IPS-NIHi11 (cell line): ENCODE measurements at places on chromosomes 13 and 19.
A peak's percentile ranks its signal among the peaks of the same experiment; 100 is the strongest.

GRCh38 chr19:27966390-27966816 lies 1246.5 kb downstream of the UQCRFS1 start:
- DNase-seq, result peak; percentile 42

DNA sequence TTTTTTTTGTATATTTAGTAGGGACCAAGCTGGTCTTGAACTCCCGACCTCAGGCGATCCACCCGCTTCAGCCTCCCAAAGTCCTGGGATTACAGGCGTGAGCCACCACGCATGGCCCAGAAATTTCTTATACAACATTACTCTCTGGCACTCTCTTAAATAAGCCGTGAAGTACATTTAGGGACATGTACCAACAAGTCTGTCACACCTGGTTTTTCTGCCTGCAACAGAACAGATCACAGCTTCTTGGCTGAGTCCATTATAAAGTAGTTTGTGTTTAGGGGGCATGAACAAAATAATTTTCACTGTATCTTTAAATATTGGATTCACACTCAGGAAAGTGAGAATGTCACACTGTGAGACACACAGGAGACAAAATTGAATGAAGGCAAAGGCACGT lies 1567.3 kb downstream of the SLITRK5 start:
- DNase-seq, result no peak

- DNase-seq, result no peak
Measured at GRCh38 chr13:85853901-85854663, 54.9 kb upstream of the SLITRK6 start.

DNA sequence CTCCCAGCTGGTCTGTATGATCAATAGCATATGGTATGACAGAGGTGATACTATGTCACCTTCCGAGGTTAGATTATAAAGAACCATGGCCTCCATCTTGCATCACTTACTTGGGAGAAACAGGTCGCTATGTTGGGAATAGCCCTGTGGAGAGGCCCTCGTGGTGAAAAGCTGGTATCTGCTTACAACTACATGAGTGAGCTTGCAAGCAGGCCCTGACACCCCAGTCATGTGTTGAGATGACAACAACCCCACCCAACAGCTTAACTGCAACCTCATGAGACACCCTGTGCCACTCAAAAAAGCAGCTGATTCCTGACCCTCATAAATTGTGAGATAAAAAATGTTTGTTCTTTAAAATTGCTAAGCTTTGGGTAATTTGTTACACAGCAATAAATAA lies 18.8 kb downstream of the MTRF1 start:
- DNase-seq, result no peak

GRCh38 chr13:103218253-103218652 lies 152.0 kb upstream of the SLC10A2 start:
- no peak for DNase-seq

- DNase-seq, result no peak
Measured at GRCh38 chr13:111039735-111040134, 75.4 kb upstream of the ARHGEF7 start.

- DNase-seq, result no peak
Measured at GRCh38 chr13:59374691-59375090, 789.0 kb downstream of the DIAPH3 start.

DNA sequence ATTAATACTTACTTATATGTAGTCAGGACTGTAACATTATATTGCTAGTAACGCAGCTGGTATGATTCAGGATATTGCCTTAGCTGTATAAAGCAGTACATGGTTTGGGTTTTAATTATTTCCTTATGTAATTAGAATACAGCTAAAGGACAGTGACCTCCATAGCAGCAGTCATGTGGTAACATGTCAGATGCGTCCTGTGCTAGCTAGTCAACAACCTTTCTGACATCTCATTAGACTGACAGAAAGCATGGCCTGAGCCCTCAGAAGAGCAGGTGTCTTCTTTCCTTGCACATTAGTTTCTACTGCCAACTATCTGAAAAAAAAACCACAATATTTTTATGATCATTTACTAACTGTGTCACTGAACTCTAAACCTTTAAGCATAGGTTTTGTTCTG lies 122.2 kb downstream of the MAB21L1 start:
- no peak for DNase-seq

GRCh38 chr19:14138576-14139265 lies 2.3 kb upstream of the ASF1B start:
- no peak for DNase-seq

- DNase-seq, result no peak
Measured at GRCh38 chr19:30662211-30662861, 290.2 kb downstream of the ZNF536 start.

DNA sequence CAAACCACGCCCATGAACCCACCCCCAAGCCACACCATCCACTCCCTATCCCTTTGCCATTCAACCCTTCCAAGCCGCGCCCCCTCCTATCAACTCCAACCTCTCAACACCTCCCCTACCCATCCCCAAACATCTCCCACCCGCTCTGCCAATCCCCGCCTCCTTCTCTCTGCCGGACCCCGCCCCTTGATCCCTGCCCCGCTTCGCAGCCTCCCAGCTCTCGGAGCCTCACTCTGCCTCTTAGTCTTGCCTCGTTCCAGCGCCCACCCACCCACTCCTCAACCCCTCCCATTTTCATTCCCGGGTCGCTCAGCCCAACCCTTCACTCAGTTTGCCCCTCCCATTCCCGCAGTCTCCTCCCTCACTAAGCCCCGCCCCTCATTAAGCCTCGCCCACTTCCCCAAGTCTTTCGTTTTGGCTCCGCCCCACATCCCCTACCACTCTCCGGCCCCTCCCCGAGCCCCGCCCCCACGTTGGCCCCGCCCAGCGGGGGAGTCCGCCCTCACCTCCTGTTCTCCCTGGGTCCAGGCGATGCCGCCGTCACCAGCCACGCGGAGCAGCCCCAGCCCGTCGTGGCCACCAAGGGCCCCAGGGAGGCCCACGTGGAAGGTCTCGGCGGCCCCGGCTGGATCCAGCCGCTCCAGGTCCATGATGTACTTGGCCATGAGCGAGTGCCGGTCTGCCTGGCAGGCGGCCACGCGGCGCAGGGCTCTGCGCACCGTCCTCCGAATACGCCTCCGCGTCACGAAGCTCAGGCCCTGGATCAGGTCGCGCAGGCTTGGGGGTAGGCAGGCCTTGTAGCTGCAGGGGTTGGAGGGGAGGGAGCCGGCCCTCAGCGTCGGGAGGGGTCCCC lies 5.7 kb downstream of the JAK3 start:
- DNase-seq, result peak; percentile 97

DNA sequence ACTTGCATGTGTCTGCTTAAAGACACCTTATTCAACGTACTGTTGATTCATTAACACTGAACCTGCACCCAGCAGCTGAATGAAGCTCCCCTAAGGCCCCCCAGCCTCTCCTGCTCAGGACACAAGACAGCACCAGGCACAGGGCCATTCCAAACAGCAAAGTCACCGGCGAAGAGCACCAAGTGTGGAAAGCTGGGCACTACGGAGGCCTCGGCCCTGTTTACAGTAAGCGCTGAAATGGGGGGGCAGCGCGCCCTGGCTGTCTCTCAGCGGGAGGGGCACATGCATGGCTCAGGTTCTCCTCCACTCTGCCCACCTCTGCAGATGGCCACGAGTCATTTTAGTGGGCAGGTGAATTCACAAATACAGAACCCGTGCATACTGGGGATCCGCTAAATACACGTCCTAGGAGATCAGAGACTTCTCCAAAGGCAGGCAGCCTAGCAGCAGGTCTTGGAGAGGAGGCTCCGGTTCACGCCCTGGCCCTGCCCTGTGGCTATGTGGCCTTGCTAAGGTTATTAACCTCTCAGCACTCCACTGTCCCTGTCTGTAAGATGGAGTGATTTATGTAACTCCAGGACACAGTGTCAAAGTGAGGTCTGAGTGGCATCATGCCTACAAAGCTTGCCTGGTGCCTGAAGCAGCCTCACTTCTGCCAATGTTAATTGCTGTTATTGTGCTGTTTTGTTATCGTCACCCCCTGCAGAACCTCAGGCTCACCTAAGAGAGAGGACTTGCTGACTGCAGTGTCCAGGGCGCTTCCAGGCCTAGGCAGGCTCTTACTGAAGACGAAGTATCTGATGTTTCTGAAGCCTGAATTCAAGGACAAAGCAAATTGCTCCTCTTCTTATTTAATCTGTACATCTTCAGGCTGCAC lies 207.4 kb upstream of the SOX1 start:
- DNase-seq, result no peak

- no peak for DNase-seq
Measured at GRCh38 chr13:32354040-32354439, 38.7 kb downstream of the BRCA2 start.

DNA sequence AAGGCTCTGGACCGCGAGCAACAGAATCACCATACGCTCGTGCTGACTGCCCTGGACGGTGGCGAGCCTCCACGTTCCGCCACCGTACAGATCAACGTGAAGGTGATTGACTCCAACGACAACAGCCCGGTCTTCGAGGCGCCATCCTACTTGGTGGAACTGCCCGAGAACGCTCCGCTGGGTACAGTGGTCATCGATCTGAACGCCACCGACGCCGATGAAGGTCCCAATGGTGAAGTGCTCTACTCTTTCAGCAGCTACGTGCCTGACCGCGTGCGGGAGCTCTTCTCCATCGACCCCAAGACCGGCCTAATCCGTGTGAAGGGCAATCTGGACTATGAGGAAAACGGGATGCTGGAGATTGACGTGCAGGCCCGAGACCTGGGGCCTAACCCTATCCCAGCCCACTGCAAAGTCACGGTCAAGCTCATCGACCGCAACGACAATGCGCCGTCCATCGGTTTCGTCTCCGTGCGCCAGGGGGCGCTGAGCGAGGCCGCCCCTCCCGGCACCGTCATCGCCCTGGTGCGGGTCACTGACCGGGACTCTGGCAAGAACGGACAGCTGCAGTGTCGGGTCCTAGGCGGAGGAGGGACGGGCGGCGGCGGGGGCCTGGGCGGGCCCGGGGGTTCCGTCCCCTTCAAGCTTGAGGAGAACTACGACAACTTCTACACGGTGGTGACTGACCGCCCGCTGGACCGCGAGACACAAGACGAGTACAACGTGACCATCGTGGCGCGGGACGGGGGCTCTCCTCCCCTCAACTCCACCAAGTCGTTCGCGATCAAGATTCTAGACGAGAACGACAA lies 1.8 kb downstream of the PCDH17 start:
- peak; percentile 76 for DNase-seq

DNA sequence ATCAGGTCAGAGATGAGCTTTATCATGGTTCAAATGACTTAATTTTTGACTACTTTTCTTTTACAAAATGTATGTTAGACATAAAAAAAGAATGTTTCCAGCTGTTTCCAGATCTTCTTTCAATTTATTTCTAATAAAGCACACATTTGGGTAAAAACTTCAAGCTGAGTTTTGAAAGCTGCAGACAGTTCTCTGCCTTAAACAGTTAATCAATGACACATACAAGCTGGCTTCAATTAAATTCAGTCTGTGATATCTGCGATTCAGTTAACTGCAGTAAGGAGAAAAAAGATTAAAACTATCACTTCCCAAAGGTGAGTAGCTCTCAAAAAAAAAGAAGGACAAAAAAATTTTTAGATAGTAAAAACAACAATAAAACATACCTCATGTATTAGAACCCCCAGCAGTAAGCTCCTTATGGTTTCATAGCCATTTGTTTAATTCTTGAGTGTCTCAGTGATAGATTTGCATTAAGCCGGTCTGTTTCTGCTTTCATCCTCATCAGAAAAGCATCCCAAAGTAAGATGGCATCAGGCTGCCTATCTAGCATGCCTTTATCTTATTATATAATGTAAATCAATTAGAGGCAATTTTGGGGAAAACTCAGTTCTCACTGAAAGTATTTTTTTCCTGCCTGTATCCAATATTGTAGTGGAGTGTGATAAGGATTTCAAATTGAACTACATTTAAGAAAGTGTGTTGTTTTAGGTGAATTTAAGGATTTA lies 81.8 kb upstream of the STARD13 start:
- no peak for DNase-seq

GRCh38 chr13:73521290-73521624 lies 462.5 kb downstream of the KLF5 start:
- DNase-seq, result no peak

DNA sequence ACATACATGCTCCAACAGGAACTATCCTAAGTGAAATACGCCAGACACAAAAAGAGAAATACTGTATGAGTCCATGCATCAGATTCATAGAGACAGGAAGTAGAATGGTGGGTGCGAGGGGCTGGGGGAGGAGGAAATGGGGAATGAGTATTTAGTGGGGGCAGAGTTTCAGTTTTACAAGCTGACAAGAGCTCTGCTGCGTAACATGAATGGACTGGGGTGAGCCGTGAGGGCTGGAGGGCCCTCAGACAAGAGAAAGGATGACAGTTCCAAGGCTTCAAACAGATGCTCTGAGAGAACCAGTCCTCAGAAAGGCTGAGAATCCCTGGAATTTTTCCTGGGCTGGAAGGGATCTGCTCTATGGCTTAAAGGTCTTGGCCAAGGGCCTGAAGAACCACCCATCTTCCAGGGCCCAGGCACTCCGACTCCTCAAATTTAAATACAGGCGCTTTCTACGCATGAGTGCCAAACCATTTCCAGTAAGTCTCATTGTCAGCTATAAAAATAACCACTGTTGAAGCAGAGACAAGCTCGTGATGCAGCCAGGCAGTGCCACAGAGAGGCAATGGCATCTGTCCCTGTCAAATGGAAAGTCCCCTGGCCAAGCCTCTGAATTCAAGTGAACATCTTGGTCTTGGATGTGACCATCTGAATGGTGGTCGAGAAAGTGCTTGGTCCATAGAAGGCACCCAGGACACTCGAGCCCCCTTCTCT lies 17.5 kb downstream of the KLF2 start:
- DNase-seq, result no peak

DNA sequence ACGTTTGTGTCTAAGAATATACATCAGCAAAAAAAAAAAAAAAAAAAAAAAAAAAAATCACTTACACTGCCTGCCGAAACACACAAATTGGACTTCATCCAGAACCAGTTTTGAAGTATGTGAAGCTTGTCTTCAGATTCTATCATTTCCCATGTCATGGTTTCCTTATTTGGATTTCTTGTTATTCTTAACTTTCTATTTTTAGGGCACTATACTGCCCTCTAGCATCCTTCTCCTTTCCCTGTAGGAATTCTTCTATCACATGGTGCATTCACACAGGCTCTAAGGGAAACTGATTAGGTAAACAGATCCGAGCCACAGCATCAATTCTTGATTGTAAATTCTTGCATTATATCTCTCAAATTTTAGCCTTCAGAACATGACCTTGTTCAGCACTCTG lies 1507.5 kb downstream of the OLFM4 start:
- DNase-seq, result peak; percentile 14

- no peak for DNase-seq
Measured at GRCh38 chr13:96503481-96503880, 413.6 kb downstream of the HS6ST3 start.
